ENCODE measurements at places on chromosomes 2 and 18.

DNA sequence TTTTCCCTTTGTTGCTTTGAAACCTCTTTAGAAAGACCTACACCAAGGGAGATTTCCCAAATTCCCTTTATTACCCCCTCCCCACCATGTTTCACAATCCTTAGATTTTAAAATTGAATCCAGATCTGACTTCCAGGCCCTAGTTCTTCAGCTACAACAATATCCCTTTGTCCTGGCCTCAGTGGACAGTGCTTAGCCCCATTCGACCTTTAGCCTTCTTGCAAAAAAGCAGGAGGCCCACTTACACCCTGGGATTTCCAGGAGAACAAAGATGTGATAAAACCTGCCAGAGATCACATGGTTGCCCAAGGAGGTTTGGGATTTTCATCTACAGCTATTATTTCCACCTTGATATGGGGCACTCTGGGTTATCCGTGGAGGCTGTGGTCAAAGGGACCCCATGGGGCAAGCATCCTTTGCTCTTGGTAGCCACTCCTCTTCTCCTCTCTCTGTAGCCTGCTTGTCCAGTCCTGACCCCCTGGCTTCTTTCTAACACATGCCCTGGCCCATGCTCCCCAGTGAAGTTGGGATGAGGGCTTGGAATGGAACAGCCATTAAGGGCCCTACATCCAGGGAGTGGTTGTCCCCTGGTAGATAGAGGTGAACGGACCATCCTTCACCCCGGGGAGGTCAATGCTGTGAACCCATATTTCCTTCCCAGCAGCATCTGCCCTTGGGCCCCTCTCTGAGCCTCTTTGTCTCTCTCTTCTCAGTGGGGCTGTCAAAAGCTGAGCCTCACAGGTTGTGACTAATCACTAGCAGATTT lies 267.4 kb downstream of the DYSF start:
- no peak for DNase-seq

GRCh38 chr2:152384992-152385391 lies 50.0 kb downstream of the FMNL2 start:
- no peak for DNase-seq

DNA sequence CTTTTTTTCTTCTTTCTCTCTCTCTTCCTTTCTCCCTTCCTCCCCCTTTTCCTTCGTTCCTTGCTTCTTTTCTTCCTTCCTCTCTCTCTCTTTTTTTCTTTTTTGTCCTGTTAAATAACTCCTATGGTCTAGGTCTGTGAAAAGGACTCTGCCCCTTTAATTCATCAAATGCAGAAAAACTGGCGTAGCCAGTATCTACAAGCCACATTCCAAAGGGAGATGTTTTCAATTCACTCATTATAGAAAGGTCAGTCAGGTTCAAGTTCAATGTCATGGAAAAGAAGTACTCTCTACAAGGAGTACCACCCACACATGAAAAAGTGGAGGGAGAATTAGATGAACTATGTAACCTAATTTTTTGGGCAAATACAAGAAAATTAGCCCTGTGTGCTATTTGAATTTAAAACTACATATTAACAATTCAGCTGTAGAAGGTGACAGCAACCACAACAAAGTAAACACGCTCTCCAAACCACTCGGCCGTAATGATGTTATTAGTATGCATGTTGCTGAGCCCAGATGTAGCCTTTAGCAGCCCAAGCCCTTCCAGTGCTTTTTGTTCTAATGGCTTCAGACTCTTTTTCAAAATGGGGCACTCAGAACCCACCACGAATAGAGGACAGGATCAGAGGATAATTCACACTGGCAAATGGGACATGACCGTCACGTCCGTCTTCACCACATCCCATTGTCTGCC lies 735.4 kb upstream of the FANCL start:
- DNase-seq = no peak

DNA sequence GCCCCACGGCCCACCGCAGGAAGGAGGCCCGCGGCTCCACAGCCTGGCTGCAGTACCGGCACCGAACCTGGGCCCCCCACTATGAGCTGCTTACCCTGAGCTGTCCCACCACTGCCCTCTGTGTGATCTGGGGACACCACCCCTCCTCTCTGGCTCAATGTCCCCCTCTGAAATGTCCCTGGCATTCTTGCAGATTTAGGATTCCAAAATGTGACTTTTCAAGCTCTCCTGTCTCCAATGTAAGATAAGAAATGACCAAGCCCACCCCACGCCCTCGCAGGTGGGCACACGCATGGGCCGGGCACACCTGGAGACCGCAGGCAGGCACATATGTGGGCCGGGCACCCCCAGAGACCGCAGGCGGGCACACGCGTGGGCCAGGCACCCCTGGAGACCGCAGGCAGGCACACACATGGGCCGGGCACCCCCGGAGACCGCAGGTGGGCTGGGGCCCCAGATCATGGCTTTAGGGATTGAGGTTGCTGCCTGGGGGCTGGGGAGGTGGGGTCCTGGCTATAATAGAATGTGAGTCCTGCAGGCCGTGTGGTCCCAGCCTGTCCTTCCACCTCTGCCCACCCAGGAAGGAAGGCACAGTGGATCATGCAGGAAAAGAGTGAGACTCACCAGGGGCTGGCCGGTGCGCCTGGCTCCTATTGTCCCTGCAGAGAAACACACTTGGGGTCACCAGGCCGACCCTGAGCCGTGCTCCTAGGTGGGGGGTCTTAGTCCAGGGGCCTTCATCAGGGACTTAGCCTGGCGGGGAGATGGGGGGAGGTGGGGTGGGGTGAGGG lies 7.2 kb downstream of the PDCD1 start:
- DNase-seq = no peak

DNA sequence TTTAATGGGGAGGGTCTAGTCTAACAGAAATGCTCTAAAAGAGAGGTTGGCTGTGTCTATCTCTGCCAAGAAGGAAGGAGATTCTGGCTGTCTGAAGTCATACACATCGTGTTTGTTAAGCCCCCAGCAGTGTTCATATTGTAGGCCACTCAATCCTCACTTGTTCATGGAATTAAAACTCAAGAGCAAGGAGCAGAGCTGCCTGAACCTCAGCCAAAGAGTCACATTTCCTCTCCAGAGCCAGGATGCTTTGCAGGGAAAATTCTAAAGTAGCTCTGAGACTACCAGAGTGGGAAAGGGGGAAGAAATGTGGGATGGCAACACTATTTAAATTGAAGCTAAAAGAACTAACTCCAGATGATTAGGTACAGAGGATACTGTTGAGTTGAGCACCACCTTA lies 190.7 kb upstream of the CXCR4 start:
- DNase-seq = no peak
